SJCRH30 (cell line): ENCODE measurements at places on chromosomes 6 and 20.

- no peak for DNase-seq
- no peaks in the 10 kb centered on the region for H3K27me3 ChIP-seq
- H3K4me1 ChIP-seq = no peaks in the 10 kb centered on the region
- H3K27ac ChIP-seq = no peak overlapping the region
- H3K36me3 ChIP-seq = no peaks in the 10 kb centered on the region
Measured at GRCh38 chr6:15714658-15715057, 51.8 kb upstream of the DTNBP1 start.

DNA sequence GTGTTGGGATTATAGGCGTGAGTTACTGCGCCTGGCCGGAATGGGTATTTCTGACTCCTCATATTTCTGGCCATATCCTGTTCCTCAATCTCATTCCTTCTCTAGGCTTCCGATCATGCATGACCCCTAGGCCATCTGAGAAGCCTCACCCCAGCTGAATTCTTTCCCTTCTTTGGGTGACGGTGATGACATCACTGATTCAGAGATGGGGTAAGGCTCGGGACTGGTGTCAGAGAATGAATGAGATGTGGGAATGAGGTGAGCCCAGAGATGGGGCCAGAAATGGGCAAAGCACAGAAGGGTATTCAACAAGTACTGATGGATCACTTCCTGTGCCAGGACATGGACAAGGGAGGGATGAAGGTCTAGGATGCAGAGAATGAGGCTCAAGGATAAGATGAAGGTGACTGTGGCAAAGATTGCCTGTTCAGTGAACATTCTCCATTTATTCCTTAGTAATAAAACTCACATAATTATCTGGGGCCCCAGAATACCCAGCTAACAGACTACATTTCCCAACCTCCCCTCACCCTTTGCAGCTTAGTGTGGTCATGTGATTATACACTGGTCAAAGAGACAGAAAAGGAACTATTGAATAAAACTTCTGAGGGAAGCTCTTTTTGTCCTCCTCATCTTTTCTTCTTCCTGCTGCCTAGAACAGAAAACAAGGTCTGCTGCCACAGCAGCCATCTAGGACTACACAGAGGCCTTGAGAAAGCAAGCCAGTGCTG lies 39.6 kb downstream of the KIAA0319 start:
- no peak overlapping the region for H3K27ac ChIP-seq
- DNase-seq = no peak

DNA sequence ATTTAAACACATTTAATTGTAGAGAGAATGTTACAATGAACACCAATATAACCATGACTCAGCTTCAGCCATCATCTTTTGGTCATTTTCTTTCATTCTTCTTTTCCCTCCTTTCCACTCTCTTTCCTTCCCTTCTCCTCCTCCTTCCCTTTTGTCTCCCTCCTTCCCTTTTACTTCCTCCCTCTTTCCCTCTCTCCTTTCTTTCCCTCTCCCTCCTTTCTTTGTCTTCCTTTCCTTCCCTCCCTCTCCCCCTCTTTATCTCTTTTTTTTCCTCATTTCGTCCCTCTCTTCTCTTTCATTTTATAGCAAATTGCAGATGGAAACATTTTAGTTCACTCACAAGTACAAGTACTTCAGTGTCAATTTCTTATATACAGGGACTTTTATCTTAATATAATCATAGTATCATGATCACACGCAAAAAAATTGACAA lies 1.8 kb downstream of the ZKSCAN3 start:
- no peak for DNase-seq
- no peak overlapping the region for H3K27ac ChIP-seq
- no peak overlapping the region for H3K4me3 ChIP-seq
- H3K36me3 ChIP-seq = no peaks in the 10 kb centered on the region
- H3K4me1 ChIP-seq = no peaks in the 10 kb centered on the region
- no peaks in the 10 kb centered on the region for H3K27me3 ChIP-seq

GRCh38 chr6:148192310-148192709 lies 150.3 kb upstream of the SASH1 start:
- no peaks in the 10 kb centered on the region for H3K4me1 ChIP-seq
- H3K27me3 ChIP-seq = no peaks in the 10 kb centered on the region
- no peaks in the 10 kb centered on the region for H3K36me3 ChIP-seq
- no peak for DNase-seq
- no peak overlapping the region for H3K27ac ChIP-seq

DNA sequence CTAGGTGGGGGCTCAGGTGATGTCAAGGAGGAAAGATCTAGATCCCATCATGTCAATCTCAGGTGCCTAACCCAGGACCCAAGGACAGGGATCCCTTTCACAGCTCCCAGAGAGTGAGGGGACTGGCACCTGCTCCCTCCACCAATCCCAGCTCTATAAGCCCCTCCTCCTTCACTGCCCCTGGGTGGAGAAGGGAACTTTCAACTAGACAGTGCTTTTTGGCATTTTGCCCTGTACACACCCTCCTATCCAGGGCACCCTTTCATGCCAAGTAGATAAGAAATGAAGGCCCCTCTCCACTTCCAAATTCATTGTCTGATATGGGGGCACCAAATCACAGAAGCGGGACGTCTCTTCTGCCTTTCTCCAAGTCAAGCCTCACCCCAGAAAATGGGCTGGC lies 61.6 kb downstream of the MDGA1 start:
- no peak overlapping the region for H3K27ac ChIP-seq
- no peaks in the 10 kb centered on the region for H3K36me3 ChIP-seq
- DNase-seq = no peak

DNA sequence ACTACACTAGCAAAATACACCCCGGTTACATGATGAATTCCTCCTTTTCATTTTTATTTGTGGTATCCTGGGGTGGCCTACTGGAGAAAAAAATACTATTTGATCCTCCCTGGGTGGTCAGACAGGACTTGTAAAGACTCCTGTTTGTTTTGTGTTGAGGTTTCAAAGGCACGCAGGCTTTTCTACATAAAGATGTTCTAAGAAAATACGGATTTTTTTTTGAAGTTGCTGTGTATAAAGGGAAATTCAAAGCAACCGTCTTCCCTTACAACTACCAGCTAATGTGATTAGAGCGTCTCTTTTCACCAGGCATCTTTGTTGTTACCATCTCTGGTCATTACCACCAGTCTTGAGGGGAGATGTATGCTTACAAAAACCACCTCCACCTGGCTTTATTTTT lies 187.1 kb downstream of the SOX4 start:
- H3K4me3 ChIP-seq = no peak overlapping the region; the same call in 1 of the 2 replicates
- H3K27me3 ChIP-seq = no peaks in the 10 kb centered on the region
- H3K27ac ChIP-seq = peak overlapping the region; percentile 61; the same call in 1 of the 2 replicates
- 0 out of 2 replicates have a peak, but pooled peaks cover 4% of the 10 kb centered on the region for H3K4me1 ChIP-seq
- no peaks in the 10 kb centered on the region for H3K36me3 ChIP-seq
- DNase-seq = peak; percentile 9

GRCh38 chr6:84346372-84346771 lies 118.9 kb upstream of the CEP162 start:
- no peak for DNase-seq
- H3K36me3 ChIP-seq = no peaks in the 10 kb centered on the region
- H3K4me3 ChIP-seq = no peak overlapping the region
- H3K27ac ChIP-seq = no peak overlapping the region

GRCh38 chr6:24882835-24883555 lies 52.8 kb downstream of the RIPOR2 start:
- H3K27me3 ChIP-seq = no peaks in the 10 kb centered on the region
- no peak for DNase-seq
- peaks cover 6% of the 10 kb centered on the region; the same call in 1 of the 2 replicates for H3K4me1 ChIP-seq
- H3K36me3 ChIP-seq = no peaks in the 10 kb centered on the region

- no peak for DNase-seq
- H3K4me3 ChIP-seq = no peak overlapping the region
- no peaks in the 10 kb centered on the region for H3K4me1 ChIP-seq
- H3K36me3 ChIP-seq = no peaks in the 10 kb centered on the region
- no peaks in the 10 kb centered on the region for H3K27me3 ChIP-seq
Measured at GRCh38 chr6:103018426-103018825, 1624.9 kb downstream of the GRIK2 start.
